ENCODE measurements at places on chromosomes 3 and 15.

- DNase-seq: peak; percentile 79
These were observed 44.5 kb downstream of the LIMD1 start for GRCh38 chr3:45639044-45639392.

GRCh38 chr15:68618394-68618793 lies 39.6 kb downstream of the CORO2B start:
- no peak for DNase-seq

DNA sequence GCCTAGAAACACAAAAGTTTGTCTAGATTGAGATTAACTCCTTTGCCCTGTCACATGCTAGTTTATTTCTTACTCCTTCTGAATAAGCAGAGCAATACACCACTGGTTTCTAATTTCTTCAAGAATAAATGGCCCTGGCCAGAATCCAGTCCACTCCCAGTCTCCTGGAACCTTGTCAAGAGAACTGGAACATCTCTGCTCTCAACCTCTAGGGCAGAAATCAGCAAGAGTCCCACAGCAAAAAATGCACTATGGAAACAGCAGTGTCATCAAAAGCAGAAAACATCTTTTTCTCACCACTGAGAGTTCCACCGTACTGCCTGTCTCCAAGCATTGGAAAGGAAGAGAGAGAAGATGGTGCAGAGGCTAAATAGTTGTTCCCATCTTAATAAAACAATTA lies 35.9 kb upstream of the PPP2R3A start:
- no peak for DNase-seq

DNA sequence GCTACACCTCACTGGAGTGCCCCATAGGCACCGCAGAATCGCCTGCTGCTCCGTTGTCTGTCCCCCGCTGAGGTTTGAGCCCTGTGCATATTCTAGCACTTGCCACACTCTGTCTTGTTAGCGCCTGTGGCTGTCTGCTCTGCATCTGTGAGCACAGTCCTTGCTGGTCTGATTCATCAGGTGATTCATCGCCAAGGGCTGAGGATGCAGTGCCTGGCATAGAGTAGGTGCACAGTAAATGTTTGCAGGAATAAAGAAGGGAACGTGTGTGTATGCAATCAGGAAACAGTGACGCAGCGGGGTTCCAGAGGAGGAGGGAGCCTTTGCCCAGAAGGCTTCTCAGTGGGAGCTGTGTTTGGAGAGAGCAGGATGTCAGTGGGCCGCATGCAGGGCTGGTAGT lies 124.0 kb upstream of the PLXNA1 start:
- peak; percentile 69 for DNase-seq

DNA sequence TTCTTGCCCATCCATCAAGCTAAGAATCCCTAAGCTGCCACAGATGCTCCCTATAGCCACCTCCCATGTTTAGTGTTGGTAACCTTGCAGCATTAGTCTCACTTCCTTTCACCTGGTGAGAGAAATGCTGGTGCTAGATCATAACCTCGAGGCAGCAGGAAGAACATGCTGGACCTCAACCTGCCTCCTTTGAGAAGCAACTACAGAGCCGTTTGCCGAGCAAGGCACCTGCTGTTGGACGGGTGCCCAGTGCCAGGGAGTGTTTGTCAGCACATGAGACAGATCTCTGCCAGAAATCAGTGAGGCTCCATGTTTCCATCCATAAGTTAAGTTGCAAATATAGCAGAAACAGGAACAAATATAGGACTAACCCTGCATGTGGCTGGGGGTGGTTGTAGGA lies 955.7 kb downstream of the TUSC7 start:
- DNase-seq: no peak

- DNase-seq: no peak
These were observed 18.4 kb downstream of the ANKDD1A start for GRCh38 chr15:64930019-64930652.

DNA sequence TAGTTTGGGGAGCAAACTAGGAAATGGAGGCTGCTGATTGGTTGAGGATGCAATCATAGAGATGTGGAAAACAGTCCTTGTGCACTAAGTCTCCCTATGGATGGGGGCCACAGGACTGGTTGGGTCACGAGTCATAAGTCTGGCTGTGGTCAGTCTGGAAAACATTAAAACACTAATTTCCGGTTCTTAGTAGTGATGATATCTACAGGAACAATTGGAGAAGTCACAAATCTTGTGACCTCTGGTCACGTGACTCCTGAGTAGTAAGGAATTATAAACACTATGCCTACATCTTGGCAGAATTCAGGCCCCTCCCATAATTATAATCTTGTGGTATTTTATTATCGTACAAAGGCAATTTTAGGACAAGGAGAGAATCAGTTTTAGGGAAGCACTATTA lies 317.3 kb upstream of the ARPP21 start:
- no peak for DNase-seq

DNA sequence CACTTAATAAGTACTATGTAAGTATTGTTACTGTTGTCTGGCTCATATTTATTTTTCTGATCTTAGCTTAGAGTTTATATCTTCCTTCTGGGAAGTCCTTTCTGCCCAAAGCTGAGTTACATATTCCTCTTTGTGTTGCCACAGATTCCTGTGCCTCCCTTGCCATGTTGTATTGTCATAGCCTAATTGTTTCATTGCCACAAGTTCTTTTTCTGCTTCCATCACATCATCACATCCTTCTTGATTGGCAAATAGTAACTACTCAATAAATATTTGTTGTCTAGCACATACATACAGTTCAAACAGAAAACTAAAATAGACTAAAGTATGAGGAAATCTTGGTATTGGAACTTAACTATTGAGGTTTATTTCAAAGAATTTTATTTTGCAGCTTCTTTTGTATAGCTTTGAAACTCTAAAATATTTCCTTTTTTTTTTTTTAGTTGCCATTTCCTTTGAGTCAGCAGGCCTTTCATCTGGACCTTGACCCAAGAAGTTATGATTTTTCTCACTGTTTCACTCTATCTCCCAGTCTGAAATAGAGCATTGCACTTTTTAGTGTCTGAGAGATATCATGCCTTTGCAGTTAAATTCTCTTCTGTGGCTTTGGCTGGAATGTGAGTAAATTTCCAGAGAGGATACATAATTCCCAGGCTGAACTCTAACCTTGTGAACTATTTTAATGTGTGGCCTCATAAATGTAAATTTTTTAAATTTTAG lies 98.2 kb downstream of the ZNF609 start:
- no peak for DNase-seq

- DNase-seq: no peak
These were observed 85.8 kb downstream of the THBS1 start for GRCh38 chr15:39666677-39667076.

DNA sequence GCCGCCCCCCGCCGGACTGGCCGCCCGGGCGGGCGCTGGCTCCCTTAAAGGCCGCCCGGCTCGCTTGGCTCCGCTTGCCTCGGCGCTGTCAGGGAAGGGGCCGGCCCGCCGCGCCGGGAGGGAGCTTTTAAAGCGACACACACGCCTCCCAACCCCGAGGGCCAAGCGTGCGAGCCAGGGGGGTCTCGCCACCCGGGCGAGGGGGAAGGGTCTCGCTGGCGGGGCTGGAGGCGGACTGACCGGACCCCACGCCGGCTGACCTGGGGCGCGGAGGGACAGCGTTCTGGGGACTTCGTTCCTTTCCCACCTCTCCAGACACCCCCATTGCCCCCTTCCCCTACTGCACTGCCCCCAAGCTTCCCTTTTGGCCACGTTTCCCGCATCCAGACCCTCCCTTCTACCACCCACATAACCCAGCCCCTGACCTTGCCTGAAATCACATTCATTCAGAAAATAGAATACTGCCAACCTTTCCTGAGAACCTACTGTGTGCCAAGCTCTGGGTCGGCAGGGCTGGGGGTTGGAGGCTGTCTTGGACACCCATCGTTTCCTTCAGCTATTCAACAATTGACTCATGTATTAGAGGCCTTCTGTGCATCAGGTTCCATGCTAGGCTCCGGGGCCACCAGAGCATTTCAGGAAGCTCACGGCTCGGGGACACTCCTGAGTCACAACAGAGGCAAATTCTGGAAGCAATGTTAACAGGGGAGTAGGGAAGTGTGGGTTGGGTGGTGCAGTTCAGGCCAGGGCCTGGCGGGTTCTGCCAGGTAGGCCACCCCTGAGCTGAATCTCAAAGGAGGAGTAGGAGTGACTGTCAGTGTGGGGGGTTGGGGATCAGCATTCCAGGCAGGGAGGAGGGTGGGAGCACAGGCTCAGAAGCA lies at the start of gene INSYN1:
Gene INSYN1, minus strand, starts transcription at position 102 of the 881 bp plus-strand sequence. CDS start 2,221 bp downstream, outside the sequence.
- no peak for DNase-seq

DNA sequence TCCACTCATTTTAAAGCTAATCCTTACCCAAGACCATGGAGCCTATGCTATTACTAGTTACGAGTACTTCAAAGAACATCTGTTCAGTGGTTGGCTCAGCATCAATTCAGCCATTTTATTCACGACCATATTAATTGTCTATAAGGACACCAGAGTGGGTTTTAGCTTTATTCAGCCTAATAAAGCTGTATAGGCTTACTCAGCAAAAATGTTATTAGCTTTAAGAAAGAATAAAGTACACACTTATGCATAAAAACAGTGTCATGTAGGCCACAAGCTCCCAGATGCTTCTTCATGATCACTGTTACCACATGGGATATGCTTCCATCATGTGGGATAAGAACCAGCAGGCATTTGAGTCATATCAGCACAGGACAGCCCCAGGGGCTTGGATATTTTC lies 87.4 kb upstream of the GPR149 start:
- DNase-seq: no peak
